ENCODE measurements at places on chromosomes 7 and 10.

- DNase-seq, result no peak
Observed at GRCh38 chr10:106133451-106133850, 1031.1 kb downstream of the SORCS1 start.

GRCh38 chr7:85392789-85393188 lies 205.9 kb upstream of the SEMA3D start:
- no peak for DNase-seq

- peak; percentile 92 for DNase-seq
Observed at GRCh38 chr10:80158598-80159127, 26.1 kb downstream of the PLAC9 start.

DNA sequence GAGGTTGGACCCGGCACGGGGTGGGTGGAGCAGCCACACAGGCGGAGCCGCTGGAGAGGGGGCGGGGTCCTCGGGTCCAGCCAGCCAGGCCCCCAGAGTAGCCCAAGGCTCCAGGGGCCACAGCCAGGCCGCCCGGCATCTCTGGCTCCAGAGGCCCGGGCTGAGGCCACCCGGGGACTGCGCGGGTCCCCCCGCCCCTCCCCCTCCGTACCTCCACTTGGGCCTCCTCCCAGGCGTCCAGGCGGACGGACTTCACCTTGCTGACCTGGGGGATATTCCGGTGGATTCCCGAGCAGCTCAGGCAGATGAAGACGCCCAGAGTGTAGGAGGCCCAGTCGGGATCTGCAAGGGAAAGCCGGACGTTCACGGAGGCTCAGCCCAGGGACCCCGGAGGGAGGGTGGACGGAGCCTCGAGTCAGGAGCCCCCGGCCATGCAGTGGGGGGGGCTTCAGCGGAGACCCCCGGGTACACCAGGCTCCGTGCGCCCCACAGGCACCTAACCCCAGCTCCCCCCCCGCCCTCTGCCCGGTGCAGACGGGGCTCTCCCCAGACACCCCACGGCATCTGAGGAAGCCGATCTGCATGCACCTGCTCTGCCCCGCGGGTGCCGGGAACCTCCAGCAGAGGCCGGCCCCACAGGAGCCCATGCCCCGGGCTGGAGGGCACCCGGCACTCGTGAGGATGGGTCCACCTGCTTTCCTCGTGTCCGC lies 19.2 kb downstream of the ADAP1 start:
- no peak for DNase-seq

- DNase-seq, result no peak
Observed at GRCh38 chr10:88439932-88440331, 143.2 kb downstream of the RNLS start.

DNA sequence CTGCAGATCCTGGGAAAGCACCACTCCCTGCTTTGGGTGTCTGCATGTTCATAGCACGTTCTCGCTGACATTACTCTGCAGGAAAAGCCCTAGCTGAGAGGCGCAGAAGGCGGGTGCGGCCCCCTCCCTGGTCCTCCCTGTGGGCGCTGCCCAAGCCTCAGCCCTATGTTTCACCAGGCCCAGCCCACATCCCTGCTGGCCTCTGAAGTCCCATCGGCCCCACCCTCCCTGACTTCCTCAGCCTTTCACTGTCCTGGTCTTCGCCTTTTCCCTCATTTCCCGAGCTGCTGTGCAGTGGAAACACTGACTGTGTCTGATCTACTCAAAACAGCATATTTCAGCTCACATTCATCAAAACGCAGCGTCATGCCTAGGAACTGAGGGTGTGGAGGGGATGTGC lies 36.3 kb upstream of the DIP2C start:
- no peak for DNase-seq

DNA sequence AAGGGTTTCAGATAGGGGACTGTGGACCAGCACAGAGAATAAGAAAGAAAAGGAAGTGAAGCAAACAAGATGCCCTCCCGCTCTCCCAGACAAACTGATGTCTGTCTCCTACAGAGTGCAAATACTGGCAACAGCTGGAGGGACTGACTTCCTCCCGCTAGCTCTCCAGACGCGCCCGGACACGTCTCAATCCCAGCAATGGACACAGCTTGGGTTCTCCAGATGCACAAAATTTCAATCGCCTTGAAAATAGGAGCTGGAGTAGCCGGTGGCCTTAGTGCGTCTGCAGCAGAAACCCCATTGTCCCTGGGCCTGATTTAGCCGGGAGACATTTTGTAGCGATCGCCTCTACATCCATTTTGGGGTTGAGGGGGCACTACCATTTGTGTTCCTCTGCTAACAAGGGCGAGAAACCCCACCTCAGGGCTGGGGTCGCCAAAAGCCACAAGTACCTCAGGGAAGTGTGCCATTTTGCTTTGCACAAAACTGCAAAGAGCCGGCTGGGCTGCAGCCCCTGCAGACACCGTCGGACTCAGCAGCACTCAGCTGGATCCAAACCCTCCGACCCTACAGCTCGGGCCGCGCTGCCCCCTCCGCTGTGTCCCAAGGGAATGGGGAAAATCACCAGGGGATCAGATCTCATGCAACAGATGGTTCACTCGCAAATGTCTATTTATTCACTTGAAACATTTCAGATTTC lies 5.9 kb downstream of the CPA2 start:
- DNase-seq, result no peak

DNA sequence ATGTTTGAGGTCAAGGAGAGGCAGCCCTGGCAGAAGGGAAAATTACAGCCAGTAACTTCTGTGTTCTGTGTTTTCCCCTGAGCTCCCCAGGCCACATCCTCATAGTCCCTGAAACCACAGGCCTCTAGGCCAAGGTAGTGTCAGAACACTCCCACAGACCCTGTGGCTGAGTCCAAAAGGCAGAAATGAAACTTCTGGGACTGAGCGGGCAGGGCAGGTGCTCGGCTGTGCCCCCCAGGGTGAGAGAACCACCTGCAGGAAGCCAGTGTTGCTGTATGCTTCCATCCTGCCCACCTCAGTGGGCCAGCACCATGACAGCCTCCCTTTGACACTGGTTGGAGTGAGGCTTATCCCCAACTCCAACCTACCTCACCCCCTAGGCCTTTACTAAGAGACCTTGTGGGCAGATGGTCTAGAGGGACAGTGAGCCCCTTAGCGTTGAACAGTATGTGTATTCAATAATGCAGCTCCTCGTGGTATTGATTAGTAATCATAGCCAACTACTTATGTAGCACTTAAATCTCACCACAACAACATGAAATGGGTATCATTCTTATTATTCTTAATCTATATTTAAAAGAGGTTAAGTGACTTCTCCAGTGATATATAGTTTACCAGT lies 30.3 kb downstream of the PIK3CG start:
- no peak for DNase-seq

DNA sequence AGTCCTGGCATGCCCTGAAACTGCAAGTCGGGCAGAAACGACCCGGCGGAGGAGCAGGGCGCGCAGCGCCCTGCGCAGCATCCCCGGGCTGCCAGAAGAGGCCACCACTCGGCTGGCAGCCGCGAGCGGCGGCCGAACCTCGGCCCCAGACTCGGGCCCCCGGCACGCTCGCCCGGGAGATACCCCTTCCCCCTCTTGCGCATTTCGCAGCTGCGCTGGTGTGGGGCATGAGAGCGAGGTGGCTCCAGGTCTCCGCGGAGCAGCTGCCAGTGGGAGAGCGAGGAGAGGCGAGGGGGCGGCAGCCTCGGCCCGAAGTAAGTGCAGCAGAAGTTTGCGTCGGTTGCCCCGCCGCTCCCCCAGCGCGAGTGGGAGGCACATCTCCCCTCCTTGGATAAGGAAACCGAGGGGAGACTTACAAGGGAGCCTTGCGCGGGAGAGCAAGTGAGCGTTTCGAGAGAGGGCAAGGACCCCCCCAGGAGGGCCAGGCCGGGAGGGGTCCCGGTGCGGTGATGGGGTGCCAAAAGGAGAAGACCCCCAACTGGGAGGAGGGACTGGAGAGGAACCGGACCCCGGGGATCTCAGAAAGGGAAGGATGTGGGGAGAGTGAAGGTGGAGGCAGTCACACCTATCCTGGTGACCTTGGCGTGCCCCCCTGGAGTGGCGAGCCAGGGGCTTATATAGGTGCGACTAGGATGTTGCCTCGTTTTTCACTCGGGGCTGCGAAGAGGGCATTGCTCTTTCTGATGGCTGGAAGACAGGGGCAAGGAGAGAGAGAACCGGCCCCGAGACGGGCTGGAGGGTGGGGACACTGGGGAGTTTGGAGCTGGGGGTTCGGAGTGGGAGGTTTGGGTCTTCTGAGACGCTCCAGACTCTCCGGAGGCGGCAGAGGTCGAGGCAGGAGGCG lies 256.3 kb downstream of the OTUD1 start:
- DNase-seq, result no peak
